NCI-H1930 (cell line): ENCODE measurements at places on chromosomes 6 and 20.

- no peak for DNase-seq
Observed at GRCh38 chr6:168992446-168993144, 261.1 kb downstream of the THBS2 start.

DNA sequence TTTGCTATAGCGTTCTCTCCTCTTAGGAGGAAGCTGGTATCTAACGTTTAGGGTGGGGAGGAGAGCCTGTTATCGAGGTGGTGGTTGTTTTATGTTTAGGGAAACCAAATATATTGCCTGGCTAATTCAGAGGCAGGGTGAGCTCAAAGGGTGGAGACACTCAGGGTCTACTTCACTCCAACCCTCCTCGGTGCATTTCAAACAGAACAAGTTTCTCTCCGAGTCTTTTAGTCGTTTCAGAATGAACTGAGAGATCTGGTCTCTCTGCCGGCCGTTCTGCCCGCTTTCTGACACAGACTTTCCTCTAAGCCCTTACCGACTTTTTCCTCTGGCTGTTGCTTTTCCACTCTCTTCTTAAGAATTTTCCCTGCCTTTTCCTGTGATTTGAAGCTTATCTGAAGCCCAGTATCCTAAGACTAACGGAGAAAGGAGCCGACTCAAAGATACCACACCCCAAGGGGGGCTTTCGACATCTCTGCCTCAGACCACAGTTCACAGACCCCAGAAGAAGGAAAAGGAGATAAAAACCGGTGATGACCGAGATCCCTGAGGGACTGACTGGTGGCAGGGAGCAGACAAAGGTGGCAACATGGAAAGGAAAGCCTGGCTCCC, 865 bp downstream of the STK38 start:
- DNase-seq: no peak

GRCh38 chr20:35883336-35883777, 70.9 kb downstream of the SCAND1 start:
- DNase-seq: no peak

GRCh38 chr6:142275236-142276006, 26.4 kb upstream of the ADGRG6 start:
- no peak for DNase-seq

DNA sequence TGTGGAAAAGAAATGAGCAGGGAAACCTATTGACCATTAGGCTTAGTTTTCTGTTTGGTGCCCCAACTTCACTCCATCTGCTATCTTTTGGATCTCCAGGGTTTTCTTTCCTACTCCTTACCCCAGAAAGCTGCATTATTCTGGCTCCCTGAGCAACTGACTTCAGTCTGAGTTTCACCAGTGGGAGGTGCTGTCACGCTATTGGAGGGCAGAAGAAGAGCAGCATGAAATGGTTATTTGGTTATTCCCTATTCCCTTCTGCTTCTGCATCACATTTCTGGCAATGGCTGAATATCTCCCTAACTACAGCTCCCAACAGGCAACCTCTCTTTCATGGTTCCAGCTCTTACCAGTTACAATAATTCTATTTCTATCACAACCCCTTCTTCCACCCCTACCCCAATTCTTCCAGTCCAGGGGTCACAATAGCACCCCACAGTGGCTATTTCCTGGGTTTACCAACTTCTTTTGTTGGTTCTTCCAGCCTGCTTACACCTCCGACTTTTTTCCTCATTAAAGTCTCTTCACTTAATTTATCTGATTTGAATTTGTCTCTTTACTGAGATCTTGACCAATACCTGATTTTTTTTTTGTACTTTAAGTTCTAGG, 311.5 kb downstream of the PLCB1 start:
- no peak for DNase-seq

DNA sequence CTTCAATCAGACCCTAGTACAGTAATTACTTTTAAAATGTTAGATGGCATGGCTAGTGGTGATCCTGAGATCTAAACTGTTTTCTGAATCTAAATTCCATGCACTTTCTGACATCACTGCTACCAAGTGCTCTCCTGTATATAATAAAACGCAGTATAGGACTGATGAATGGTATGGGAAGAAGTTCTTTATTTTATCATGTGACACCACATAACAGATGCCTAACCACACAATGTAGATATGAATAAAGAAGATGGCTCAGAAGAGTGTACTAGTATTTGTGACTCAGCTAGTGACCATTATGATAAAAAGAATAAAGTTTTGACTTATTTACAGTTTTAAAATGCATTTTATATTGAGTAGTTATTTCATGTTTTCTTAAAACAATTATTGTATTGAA, 8.5 kb downstream of the NDUFAF4 start:
- no peak for DNase-seq

DNA sequence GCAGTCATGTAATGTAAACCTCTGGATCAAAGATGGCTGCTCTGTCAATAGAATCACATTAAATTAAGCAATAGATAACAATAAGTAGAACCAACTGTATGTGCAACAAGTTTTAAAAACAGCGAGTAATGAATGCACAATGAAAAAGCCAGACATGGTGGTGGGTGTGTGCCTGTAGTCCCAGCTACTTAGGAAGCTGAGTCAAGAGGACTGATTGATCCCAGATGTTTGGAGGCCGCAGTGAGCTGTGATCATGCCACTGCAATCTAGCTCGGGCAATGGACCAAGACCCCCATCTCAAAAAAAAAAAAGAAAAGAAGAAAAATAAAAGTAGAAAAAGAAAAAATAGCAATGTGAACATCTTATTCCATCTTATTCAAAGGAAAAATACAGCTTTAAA, 558.7 kb upstream of the MMS22L start:
- no peak for DNase-seq

DNA sequence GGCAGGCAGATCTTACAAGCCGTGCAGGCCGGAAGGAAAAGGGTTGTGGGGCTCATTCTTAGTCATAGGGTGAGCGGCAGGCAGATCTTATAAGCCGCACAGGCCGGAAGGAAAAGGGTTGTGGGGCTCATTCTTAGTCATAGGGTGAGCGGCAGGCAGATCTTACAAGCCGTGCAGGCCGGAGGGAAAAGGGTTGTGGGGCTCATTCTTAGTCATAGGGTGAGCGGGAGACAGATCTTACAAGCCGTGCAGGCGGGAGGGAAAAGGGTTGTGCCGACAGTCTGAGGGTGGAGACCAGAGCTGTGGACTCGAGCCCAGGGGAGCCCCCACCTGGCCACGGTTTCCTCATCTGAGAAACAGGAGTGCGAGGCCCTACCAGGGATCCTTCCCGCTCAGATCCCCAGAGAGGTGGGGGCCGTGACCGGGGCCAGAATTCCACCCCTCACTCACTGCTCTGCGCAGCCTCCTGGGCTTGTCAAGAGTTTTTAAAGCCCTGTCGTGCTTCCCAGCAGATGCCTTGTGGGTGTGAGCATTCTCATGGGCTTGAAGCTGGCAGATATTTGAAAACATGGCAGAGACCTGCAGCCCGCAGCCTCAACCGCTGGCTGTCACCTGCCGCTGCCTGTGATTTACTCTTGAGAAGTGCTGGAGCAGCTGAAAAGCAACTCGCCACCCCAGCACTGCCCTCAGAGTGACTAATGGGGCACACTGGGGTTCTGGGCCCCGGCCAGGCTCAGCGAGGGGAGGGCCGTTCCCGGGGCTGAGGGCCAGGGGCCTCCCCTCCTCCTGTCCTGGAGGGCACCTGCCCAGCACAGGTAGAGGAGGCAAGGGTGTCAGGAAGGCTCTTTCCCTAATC, 31.9 kb downstream of the NTSR1 start:
- no peak for DNase-seq

- DNase-seq: no peak
Observed at GRCh38 chr6:53159558-53159957, 10.9 kb upstream of the GCM1 start.

DNA sequence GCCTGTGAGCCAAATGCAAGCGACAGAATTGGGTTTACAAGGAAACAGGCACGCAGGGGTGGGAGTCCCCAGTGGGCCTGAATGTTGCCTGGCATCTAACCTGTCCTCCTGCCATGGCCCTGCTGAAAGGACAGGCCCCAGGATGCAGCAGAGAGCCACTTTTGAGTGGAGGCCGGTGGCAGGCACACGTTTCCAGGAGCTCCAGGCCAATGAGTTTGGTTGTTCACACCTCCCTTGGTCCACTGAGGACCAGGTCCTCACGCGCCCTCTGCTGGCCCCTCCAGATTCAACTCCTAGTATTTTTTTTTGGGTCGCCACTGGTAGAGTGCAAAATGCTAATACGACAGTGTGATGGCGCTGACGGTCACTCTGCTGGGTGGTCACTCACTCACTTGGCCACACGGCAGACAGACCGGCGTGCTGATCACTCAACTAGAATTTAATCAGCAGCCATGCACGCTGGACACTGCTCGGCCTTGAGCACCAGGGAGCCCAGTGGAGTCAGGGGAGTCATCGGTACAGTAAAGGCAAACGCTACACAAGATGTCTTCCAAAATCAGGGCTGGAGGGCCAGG, 81.7 kb upstream of the NFATC2 start:
- peak; percentile 39 for DNase-seq

DNA sequence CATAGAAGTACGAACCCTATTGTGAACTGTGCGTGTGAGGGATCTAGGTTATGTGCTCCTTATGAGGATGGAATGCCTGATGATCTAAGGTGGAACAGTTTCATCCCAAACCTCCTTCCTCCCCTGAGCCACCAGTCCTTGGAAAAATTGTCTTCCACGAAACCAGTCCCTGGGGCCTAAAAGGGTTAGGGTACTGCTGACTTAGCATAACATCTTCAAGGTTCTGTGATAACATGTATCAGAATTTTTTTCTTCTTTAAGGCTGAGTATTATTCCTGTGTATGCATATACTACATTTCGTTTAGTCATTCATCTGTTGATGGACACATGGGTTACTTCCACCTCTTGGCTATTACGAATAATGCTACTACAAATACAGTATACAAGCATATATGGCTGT, 80.2 kb downstream of the TSHZ2 start:
- no peak for DNase-seq

DNA sequence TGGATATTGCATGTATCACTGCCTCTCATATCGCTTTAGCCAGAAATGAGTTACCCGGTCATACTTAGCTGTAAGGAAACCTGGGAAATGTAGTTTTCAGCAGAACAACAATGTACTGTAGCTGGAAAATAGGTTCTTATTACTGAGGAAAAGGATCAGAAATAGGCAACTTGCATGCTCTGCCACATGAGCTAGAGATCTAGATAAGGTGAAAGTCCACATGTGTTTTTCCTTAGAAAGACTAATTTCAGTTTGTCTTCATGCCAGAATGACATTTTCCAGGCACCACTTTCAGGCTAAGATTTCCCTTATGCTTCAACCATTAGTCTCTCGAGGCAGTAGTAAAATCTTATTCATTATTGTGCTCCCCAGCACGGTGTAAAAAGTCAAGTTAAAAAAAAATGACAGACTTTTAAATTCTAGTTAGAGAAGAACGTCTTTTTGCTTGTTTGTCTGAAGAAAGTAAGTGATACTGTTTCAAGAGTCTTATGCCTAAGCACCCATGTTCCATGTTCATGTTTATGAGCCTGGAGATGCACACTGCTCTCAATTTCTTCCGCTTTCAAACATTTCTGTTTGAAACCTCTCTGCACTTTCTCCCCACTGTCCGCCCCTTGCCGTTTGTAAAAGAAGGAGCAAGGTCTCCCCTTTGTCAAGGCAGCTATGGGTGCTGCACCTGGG, 67.6 kb downstream of the ZNF831 start:
- DNase-seq: no peak
